GM13976 (cell line): ENCODE measurements at places on chromosomes 12 and 14.

- no peak for DNase-seq
These were observed 77.2 kb downstream of the FERMT2 start for GRCh38 chr14:52873694-52874093.

GRCh38 chr12:118059341-118060191 is 1.4 kb downstream of the WSB2 start:
- DNase-seq: no peak

DNA sequence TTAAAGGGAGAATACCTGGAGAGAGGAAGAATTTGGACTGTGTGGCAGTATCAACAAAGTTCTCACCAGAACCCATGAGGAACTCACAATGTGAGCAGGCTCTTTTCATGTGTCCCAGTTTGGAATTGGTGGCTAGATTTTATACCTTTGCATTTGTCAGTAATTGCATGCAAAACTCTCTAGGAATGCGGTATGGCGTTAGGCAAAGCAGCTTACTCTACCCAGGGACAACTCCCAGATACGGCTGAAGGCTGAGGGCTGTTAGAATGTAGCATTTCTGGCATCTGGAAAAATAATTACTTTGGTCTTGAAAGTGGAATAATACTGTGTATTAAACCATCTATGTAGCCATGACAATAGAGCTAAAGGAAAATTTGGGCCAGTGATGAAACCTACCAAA is 635.5 kb downstream of the SLC16A7 start:
- DNase-seq: no peak

DNA sequence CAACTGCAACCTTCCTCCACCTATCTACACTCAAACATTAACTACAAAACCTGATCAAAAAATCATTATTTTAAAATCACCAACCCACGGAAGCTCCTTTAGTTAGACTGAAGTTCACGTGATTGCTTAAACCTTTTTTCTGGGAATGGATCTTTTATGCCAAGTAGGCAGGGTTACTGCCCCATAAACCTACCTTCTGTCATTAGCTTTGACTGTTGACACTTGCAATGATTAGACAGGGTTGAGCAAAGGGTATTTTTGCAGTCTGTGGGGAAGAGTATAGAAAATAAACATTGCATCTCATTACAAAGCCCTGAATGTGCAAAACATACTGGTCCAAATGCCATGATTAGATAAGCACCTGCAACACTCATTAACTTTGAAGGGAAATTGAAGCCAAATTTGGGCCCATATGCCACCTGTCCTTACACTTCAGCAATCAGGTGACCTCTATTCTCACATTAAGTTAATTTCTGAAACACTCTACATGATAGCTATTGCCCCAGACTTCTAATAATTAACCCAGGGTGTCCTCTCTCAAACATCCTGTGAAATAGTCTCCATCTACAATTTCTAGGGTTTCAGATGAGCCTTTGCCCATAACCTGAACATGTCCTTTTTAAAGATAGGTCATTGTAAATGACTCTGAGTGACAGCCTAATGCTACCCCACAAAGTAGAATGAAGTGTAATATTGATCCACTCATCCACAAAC is 156.0 kb upstream of the PLEKHG7 start:
- no peak for DNase-seq

DNA sequence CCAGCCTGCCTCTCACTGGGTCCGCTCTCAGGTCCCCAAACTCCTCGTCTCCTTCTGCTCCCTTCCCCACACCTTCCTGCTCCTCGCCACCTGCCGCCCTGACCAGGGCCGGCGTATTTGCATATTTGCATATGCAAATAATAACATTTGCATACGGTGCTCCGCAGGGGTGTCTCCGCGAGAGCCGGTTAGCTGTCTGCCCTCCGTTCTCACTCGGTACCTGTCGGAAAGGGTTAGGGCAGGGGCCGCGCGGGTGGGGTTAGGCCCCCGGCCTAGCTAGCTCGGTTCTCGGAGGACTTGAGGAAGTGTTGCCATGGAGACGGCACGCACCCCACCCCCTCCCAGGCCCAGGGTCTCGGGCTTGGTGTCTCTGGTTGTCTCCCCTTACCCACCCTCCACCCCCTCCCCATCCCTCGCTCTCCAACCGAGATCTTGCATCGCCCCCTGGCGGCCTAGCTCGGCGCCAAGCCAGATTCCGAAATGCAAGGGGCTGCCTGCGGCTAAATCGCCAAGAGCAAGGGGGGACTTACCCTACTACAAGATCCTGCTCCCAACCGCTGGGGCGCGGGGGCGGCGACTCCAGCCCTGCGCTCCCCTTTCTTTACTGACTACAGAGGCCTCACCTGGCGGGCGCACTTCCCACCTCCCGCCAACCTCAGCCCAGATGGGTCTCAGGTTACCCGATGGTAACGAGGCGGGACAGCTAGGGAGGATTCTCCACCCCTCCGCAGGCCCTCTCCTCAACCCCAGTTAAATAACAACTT is 8.1 kb downstream of the STAC3 start:
- DNase-seq: peak; percentile 79

DNA sequence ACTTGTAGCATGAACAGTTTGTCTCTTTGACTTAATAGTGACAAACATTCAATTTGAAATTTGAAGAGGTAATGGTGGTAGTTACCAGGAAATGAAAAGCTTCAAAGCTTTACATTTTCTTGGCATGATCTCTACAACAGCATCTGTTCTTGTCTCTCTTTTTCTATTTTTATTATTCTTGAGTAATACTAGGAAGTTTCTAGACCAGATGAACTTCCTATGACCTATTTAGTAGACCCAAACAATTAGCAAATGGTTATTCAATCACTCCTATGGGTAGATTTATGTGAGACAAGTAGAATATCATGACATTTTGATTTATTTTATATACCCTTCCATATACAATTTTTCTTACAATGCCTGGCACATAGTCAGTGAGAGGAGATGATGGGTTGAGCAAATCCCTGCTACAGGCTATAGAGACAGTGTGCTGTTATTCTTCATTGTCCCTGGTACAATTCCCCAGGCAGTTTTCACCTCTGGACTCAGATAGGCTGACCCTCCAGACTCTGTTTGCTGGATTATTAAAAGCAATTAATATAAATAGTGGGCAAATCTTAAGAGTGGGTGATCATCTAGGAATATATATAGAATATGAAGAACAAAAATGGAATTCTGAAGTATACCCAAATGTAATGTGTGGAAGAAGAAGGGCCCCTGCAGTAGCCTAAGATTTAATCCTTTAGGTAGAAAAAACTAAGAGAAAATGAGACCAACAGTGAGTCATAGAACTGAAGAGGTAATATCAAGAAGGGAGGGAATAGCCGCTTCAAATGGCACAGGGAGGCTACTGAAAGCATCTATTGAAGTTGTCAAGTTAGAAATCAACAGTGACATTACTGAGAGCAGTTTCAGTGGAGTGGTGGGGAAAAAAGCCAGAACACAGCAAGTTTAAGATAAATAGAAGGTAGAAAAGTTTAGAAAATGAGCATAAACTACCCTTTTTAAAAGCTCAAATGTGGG is 512.0 kb downstream of the FOXG1 start:
- no peak for DNase-seq

GRCh38 chr12:117695956-117696355 is 272.8 kb downstream of the KSR2 start:
- DNase-seq: no peak

- peak; percentile 92 for DNase-seq
These were observed 486 bp upstream of the AKT1 start for GRCh38 chr14:104795781-104796686.

DNA sequence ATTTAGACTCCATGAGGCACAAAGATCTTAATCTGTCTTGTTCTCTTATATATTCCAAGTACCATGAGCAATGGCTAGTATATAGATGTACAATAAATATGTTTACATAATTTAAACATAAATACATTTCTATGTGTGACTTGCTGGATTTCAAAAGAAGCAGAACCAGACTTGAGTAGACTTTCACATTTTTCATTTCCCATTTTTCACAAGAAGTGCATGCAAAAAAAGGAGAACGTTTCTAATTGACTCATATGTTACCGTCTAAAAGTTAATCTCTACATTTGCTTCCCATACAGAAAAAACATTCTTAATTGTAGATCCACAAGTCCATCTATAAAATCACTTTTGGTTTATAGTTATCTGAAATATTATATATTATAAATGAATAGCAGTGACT is 256.5 kb upstream of the USP15 start:
- DNase-seq: no peak

DNA sequence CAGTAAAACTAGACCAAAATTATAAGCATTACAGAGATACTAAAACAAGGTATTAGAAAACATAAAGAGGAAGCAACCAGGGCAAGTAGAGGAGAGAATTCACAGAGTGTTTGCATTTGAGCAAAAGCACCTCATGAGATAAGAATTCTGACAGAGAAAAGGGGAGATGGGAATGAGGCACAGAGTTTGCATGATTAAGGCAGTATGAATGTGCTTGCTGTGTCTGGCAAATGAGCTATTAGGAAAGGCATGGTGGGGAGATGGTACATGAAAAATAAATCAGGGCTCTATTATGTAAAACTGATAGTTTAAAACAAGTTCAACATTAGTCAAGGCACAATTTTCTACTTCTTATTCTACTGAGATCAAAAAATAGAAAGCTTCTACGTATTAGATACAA is 23.1 kb downstream of the GARIN6 start:
- DNase-seq: no peak

GRCh38 chr12:85016413-85016812 is 19.7 kb downstream of the TSPAN19 start:
- DNase-seq: no peak

DNA sequence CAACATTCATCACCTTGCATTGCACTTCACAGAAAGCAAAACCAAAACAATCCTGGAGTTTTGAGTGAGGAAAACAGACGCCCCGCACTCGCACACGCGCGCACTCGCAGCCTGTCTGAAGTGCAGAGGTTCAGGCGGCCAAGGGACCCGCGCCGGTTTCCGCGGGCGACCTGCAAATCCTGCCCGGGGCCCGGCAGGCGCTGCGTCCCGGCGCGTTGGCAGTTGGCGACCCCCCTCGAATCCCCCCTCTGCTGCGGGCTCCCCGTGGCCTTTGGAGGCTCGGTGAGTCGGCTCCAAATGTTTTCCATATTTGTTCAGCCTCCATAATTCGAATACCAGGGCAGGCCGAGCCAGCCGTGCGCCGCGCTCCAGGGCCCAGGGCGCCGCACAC is at the start of gene SSPN:
Gene SSPN (plus strand): TSS at position 324 of the 391 bp plus-strand sequence. CDS start 100 bp downstream, outside the sequence.
- peak; percentile 16 for DNase-seq

DNA sequence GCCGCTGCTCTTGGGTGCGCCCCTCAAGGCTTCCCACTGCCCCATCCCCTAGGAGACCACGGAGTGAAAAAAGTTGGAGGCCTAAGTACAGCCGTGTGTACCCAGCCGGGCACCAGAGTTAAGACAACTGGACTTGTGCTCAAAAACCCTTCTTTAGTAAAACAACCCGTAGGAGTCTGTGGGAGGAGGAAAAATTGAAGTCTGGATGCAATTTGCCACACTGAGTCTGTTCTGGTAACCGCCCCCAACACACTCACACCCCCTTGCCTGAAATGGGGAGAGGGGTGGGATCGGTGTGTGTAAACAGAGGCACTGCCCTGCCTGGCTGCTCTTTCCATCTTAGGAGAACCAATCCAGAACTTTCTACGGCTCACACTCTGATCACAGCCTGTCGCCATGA is 41.7 kb downstream of the DPF3 start:
- DNase-seq: no peak
